ENCODE measurements at places on chromosomes 5 and 9.

- DNase-seq, result no peak
Observed at GRCh38 chr9:7105095-7105494, 347.3 kb downstream of the KDM4C start.

- no peak for DNase-seq
Observed at GRCh38 chr9:38208206-38208901, 139.3 kb upstream of the SHB start.

- DNase-seq, result no peak
Observed at GRCh38 chr5:65620021-65620420, 4.1 kb downstream of the TRIM23 start.

GRCh38 chr9:37949576-37949975, 45.6 kb upstream of the SLC25A51 start:
- no peak for DNase-seq

DNA sequence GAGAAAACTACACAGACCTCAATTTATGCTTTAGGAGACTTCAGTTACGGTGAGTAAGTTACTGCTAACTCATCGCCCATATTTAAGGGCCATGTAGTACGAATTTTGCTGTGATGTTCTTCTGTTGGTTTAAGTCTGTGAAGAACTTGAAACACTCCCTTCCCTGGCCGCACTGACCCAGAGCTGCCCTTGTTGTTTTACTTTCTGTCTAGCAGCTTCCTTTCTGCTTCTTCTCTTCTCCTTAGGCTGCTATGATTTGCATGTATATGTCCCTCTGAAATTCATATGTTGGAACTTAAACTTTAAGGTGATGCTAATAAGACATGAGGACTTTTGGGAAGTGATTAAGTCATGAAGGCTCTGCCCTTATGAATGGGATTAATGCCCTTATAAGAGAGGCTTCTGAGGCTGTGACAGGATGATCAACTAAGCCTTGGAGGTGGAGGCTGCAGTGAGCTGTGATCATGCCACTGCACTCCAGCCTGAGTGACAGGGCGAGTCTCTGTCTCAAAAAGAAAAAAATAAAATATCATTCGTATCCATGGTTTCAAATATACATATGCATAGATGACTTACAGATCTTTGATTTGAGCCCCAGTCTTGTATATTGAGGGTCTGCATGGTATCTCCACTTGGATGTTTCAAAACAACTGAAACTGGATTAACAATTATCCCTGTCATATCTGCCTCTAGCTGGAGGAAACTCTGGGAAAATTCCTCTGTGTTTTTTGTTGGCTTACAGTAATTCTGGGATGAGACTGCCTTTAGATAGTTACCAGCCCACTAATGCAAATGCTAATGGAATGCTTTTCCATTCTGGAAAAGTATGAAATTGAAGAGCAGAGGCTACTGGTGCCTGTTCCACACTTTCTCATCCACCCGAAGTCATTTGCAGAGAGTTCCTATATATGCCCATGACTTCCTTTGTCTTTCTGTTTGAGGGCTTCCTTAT, 263.4 kb upstream of the ACTBL2 start:
- no peak for DNase-seq

DNA sequence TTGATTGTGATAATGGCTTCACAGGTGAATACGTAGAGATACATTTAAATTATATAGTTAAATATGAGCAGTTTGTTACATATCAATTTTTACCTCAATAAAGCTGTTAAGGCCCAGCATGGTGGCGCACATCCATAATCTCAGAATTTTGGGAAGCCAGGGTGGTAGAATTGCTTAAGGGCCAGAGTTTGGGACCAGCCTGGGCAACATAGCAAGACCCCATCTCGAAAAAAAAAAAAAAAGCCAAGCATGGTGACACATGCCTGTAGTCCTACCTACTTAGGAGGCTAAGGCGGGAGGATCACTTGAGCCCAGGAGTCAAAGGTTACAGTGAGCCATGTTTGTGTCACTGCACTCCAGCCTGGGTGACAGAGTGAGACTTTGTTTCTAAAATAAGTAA, 138.7 kb upstream of the TMEM161B start:
- no peak for DNase-seq

GRCh38 chr5:177085985-177086653, 596 bp upstream of the FGFR4 start:
- DNase-seq, result no peak

DNA sequence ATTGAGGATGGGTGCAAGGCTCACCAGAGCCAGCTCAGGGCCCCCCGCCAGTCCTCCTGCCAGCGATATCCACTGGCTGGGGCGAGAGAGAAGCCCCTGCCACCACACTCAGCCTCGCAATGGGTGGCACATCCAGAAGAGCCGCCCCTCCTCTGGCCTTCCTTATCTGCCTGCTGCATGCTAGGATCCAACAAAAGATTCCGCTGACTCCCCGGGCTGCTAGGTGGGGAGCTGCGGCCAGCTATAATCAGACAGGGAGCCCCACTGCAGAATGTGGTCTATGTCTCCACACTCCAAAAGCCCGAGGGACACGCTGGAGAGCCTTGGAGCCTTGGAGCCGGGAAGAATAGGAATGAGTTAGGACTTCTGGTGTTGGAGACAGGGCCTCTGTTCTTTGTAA, 32.8 kb downstream of the COL23A1 start:
- no peak for DNase-seq

DNA sequence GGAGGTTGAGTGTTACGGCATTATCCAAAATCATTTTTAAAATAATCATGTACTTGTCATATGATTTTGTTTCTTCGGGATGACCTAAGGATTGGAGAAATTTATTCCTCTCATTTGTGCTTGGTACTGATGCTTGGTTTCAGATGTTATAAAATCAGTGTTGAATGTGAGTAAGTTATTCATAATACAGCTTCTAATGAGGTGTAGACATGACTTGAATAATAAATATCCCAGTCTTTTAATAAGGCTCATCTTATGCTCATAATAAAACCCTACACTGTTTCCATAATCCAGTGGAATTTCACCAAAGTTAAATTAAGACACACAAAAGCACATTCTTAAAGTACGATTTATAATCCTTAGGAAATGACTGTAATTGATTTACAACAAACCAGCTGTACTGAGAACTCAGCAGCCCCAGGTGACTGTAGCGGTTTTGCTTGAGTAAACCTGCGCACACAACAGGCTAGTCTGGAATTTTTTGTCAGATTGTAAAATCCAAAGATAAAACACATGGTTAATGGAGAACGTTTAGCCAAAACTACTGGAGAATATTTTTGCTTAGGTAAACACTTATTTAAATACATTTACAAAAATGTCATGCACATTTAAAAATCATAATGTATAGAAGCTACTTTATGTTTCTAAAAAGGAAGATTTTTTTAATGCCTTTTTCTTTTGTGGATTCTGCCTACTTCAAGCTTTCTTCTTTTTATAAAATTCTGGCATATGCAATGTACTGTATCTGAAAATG, 609.8 kb upstream of the GRAMD2B start:
- no peak for DNase-seq

GRCh38 chr5:154473581-154474283, 4.3 kb downstream of the HAND1 start:
- no peak for DNase-seq

- DNase-seq, result no peak
Observed at GRCh38 chr5:127001621-127002296, 28.6 kb downstream of the MARCHF3 start.

- peak; percentile 86 for DNase-seq
Observed at GRCh38 chr9:91905991-91906469, 44.0 kb downstream of the ROR2 start.

- DNase-seq, result no peak
Observed at GRCh38 chr5:146248561-146248960, 45.2 kb downstream of the RBM27 start.

DNA sequence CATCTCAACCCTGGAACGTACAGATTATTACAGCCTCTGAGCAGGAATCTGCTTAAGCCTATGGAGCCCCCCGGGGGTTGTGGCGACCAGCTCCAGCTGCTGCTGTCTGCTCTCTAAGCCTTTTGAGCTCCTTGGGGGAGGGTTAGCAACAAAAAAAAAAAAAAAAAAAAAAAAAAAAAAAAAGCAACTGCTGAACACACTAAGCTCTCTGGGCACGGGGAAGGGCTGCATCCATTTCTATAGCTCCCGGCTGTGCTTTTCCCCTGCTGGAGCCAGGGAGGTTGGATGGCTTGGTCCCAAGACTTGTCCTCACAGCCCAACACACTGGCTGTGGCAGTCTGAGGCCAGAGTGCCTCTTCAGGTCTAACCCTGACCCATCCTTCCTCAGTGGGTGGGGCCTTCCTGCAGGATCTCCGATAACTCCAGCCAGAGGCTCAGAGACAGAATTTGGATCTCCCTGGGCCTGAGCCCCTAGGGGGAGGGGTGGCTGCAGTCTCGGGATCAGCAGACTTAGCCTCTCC, 82.1 kb downstream of the FBN2 start:
- DNase-seq, result no peak

GRCh38 chr5:151156507-151157420, 815 bp downstream of the ANXA6 start:
- DNase-seq, result peak; percentile 47

DNA sequence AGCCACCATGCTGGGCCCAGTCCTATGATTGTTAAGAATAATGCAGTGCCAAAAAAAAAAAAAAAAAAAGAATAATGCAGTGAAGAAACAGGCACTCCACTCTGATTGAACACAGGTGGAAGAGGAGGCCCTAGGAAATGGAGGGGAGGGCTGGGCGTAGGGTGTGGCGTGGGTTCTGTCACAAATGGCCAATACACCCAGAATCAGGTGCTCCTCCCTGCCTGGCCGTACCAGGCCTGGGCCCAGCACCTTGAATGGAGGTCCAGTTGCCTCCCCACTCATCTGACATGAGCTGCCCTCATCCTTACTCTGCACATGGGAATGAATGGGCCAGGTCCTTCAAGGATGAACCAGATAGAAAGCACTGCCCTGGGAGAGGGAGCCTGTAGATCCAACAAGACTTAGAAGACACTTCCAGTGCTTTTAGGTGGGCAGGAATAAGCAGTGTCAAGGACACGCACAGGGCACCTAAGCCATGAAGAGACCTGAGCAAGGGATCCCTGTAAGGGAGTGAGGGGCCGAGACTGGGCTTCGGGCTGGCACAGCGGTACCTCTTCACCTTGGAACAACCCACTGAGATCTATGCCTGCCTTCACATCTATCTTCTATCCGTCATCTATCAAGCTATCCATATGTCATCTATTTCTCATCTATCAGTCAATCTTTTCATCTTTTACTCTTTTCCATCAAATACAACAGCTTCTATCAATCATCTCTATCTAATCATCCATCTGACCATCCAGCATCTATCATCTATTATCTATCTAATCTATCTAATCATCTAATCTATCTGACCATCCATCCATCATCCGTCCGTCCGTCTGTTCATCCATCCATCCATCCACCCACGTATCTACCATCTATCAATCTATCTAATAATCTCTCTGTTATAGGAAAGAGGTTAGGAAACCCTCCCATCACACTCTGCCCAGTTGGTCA, 15.9 kb downstream of the NINJ1 start:
- no peak for DNase-seq

GRCh38 chr5:134451225-134451935, 39.7 kb upstream of the CDKN2AIPNL start:
- DNase-seq, result no peak

- peak; percentile 75 for DNase-seq
Observed at GRCh38 chr5:159133041-159133741, 33.5 kb upstream of the EBF1 start.

- DNase-seq, result no peak
Observed at GRCh38 chr5:145178641-145179523, 656.3 kb downstream of the PRELID2 start.

- no peak for DNase-seq
Observed at GRCh38 chr5:135310328-135310989, 88.6 kb downstream of the MACROH2A1 start.

DNA sequence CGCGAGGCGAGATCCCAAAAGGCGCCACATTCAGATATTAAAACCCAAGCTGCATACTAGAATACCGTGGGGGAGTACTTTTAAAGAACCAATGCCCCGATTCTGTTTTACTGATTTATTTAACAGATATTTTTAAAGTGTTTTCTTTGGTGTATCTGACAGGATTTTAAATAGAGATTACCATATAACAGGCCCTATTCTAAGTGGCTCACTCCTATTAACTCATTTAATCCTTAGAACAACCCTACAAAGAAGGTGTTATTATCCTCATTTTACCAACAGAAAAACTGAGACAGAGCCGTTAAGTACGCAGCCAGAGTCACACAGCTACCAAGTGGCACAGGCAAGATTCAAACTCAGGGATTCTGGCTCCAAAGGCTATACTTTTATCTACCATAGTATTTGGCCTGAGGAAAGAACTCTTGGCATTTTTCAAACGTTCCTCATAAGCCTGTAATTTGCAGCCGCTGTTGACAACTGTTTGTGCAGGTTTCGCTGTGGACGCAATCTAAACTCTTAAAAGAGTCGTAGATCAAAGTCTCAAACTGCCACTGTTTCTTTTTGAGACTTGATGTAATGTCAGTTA, 550 bp upstream of the TMEM245 start:
- no peak for DNase-seq

DNA sequence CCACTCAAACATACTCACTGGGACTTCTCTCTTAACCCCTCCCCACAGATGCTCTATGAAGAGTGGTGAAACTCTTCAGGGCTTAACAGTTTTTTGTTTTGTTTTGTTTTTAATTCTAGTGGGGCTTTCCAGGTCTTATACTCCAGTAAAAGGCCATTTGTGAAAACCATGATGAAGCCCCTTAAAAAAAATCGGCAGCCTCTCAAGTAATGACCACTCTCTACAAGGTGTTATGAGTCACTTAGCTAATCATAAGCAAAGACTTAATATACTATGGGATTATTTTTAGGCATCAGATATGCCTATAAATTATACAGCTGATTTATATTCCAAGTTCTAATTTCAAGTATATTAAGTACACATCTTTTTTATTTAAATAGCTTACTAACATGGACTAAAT, 607.9 kb downstream of the RAB3C start:
- peak; percentile 6 for DNase-seq

GRCh38 chr9:92425474-92425873, 1.2 kb upstream of the OMD start:
- no peak for DNase-seq

DNA sequence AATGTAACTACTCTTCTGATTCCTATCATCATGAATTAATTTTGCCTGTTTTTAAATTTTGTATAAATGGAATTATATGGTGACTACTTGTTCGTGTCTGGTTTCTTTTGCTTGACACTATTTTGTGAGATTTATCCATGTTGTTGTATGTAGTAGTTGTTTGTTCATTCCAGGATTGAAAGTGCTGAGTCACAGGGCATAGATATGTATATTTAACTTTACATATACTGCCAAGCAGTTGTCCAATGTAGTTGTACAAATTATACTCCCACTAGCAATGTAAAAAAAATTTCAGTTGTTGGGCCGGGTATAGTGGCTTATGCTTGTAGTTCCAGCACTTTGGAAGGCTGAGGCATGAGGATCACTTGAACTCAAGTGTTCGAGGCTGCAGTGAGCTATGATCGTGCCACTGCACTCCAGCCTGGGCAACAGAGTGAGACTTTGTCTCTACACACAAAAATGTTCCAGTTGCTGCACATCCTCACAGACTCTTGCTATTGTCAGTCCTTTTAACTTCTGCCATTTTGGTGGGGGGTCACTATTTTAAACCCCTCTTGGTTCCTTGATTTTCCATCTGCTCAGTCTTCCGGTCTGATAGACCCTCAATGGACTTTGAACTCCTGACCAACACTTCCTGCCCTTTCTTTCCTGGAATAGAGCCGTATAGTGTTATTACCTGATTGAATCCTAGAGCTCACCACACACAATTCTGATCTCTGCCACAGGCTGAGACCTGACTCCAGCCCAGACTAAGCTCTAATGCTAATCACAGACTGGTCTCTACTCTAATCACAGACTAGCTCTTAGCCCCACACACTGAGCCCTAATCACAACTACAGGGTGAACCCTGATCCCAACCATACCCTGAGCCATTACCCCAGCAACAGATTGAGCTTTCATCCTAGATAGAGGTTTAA, 69.3 kb upstream of the MELK start:
- no peak for DNase-seq

GRCh38 chr5:36876299-36876964, at the start of gene NIPBL:
Gene NIPBL, plus strand, starts transcription at chr5:36876769. Its CDS starts 76,928 bp downstream, at chr5:36953697.
- DNase-seq, result peak; percentile 97
